ENCODE measurements at places on chromosomes 12 and 14.

GRCh38 chr12:60529261-60529660, 933.4 kb downstream of the SLC16A7 start:
- DNase-seq, result no peak

DNA sequence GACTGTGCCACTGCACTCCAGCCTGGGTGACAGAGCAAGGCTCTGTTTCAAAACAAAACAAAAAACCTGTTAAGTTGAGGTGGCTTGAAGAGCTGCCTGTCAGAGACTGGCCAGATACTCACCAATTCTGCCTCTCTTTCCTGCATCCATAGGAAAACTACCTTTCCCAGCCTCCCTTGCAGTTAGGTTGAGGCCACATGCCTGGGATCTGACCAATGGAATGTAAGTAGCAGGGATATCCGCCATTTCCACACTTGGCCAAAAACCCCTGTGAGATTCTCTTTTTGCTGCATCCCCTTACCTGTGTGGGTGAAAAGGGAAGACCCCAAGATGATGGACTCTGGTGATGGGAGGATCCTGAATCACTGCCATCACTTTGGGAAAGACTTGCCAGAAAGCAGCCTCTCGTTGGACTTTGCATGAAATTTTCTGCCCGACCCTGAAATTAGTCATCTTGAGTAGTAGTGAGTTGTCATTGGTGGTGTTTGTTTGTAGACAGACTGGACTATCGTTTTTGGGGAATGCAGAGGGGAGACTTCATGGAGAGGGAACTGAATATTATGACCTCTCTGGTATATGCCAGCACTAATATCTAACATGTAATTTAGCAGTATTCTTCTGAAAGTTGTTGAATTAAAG, 14.0 kb downstream of the GPR68 start:
- no peak for DNase-seq

DNA sequence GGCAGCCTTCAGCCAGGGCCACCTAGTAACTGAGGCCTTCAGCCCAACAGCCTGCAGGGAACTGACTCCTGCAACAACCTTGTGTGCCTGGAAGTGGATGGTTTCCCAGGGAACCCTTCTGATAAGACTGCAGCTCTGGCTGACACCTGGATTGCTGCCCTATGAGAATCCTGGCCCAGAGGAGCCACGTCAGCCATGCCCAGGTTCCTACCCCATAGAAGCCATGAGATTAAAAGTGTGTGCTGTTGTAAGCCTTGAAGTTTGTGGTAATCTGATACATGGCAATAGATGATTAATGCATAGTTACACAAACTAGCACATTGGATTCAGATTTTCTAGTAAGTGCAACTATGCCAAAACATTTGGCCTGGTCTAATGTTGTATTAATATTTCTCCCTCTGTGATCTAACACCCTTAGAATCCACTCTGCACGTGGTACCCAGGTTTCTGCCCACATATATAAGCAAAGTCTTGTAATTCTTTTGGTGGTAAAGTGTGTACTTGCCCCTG, 64.8 kb upstream of the BEGAIN start:
- DNase-seq, result no peak

DNA sequence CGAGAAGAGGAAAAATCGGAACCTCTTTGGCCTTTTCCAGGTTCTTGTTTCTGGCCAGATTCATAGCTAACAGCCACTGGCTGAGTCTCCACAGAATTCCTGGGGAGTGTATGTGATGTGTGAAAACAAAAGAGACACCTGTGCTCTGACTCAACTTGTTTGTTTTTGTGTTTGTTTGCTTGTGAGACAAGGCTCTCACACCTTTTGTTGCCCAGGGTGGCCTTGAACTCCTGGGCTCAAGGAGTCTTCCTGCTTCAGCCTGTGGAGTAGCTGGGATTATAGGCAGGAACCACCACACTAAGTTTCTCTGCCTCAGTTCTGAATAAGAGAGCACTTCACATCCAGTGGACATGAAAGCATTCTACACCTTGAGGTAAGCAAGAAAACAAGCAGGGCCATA, 22.7 kb downstream of the MFAP5 start:
- DNase-seq, result no peak

- peak; percentile 70 for DNase-seq
These were observed 3.0 kb downstream of the SMCO3 start for GRCh38 chr12:14810953-14811483.

GRCh38 chr12:47838286-47838931, 18.7 kb upstream of the HDAC7 start:
- no peak for DNase-seq

DNA sequence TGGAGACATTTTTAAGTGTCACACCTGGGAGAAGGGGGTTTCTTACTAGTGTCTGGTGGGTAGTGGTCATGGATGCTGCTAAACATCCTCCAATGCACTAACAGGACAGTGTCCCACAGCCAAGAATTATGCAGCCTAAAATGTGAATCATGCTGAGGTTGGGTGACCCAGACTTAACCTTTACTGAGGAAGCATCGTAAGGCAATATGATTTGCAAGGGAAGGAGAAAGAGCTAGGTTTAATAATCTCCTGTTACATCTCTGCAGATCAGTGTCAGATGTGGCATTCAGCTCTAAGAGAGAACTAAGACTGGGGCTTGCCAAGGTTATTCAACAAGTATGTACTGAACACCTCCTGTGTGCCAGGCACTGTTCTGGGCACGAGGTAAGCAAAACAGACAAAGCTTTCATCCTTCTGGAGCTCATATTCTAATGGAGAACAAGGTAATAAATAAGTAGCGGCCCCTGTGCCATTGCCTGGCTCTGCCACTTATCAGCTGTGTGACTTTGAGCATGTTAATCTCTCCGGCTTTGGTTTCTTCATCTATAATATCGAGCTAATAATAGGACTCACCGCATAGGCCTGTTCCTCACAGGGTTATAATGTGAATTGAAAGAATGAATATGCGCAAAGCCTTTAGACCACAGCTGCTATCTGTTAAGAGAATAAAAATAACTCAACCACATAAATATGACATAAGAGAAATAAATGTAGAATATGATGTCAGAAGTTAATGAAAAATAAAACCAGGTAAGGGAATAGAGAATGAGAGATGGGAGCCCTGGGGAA, 13.5 kb upstream of the GOLGA5 start:
- DNase-seq, result no peak

GRCh38 chr14:50186107-50186506, 45.3 kb downstream of the SOS2 start:
- DNase-seq, result no peak

DNA sequence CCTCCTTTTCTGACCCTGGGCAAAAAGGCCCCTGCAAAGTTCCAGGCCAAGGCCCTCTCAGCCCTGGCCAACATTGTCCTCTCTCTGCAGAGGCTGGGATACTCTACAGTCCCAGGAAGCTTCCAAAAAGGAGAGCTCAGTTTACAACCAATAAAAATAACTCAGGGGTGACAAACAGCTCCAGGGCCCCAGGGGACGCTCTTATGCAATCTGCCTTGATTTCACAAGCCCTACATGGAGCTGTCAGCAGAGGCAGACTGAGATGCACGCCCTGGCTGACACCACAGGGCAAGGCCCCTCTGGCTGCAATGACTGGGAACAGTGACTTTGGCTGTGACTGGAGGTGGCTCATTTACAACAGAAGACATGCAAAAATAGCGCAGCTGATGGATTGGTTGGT, 129.0 kb upstream of the MED13L start:
- peak; percentile 94 for DNase-seq

DNA sequence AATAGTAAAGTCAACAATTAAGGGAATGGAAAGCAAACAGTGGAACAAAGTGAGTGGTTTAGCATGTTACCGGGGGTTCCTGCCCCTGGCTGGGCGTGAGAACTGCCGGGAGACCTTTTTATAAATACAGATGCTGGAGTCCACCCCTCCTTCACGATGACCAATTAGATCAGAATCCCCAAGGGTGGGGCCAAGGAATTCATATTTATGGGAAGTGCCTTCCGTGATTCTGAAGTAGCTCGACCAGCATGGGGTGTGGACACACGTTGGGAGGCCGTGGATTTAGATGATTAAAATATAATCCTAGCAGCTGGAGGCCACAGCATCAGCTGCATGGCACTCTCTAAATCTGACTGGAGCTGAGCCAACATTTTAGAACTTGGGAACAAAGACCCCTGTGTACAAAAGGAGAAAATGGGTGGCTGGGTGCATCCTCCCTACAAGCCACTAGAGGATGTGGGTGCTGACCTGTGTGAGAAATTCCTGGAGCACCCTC, 87.9 kb downstream of the SRRM4 start:
- no peak for DNase-seq

GRCh38 chr14:72680853-72681640, 212.9 kb downstream of the DPF3 start:
- DNase-seq, result no peak

- DNase-seq, result peak; percentile 29
These were observed 23.0 kb downstream of the OR10P1 start for GRCh38 chr12:55659486-55660385.

DNA sequence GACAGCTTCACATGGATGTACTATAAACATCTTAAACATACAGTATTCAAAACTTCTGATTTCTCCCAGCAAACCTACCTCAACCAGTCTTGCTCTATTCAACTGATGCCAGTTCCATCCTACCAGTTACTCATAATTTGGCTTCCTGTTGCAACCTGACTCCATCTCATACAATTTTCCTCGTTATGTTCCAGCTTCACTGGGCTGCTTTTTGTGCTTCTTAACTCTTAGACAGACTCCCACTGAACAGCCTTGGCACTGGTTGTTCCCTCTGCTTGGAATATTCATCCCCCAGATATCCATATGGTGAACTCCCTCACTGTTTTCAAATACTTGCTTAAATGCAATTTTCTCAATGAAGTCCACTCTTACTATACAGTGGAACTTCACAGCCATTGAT, 249.2 kb downstream of the AEBP2 start:
- DNase-seq, result no peak

GRCh38 chr12:110436231-110436630, 13.9 kb downstream of the ARPC3 start:
- no peak for DNase-seq

GRCh38 chr14:104556256-104557021, 23.1 kb upstream of the C14orf180 start:
- DNase-seq, result peak; percentile 26

- DNase-seq, result no peak
These were observed 134.7 kb upstream of the RFLNA start for GRCh38 chr12:124160097-124160756.

GRCh38 chr14:93347850-93348249, 868 bp downstream of the COX8C start:
- DNase-seq, result no peak

DNA sequence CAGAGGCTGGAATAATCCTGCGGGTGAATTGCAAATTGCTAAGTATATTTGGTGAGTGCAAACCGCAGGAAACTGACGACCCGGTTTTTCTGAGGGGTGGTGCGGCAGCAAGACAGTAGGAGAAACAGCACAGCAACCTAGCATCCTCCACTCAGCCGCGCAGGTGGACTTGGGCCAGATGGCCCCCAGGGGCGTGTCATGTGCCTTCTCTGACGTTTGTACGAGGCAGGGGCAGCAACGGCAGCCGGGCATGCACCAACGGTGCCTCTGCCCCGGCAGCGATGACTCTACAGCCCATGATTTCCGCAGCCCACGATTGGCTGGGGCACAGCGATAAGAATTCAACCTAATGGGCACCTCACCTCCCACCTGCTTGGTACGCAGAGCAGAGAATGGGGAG, 11.1 kb upstream of the CLEC2A start:
- no peak for DNase-seq

- no peak for DNase-seq
These were observed 435.3 kb upstream of the TMTC1 start for GRCh38 chr12:30219047-30219446.

GRCh38 chr14:41016213-41016612, 590.5 kb upstream of the LRFN5 start:
- peak; percentile 3 for DNase-seq

GRCh38 chr14:59507752-59508103, 23.4 kb downstream of the JKAMP start:
- no peak for DNase-seq

DNA sequence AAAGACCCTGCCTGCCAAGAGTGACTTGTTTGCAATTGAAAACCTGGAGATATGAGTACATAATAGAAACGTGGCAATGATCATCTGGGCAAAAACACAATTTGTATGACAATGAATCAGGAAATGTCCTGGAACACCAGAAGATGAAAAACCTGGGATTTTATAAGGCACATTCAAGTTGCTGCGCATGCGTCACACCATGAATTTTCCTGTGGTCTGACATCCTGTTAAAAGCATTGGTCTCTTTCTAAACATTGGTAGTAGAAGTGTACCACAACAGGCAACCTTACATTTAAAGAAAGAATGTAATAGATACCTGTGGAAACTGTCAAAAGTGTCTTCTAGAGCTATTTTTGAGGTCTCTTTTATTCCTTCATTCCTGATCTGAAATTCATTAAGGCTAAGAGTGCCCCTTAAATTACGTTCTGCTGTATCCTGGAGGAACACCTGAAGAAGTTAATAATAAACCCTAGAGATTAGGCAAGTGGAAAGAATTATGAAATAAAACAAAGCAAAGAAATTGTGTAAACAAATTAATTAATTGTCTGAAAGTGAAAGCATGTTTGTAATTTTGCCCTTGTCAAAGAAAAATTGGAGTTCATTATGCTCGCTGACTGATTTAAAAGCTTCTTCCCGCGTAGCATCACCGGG, 676.5 kb downstream of the DIO2 start:
- DNase-seq, result no peak

DNA sequence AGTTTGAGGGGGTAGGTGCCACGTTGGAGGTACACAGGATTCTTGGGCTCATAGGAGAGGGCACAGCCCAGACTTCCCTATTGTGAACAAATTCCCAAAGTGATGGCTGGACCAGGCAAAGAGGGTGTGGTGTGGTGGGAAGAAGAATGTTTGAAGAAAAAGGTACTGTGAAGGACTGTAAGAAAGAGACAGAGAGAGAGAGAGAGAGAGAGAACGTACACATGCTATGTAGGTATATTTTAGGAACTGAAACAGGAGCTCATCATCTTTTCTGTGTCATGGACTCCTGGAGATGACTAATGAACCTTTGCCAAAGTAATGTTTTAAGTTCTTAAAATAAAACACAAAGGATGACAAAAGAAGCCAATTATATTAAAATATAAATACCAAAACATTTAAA, 24.5 kb downstream of the SLC17A8 start:
- DNase-seq, result no peak

- peak; percentile 59 for DNase-seq
These were observed 939 bp downstream of the NPC2 start for GRCh38 chr14:74491956-74492775.

- no peak for DNase-seq
These were observed 16.3 kb upstream of the YBX3 start for GRCh38 chr12:10739157-10740118.

GRCh38 chr14:71467361-71467811, 464.8 kb upstream of the RGS6 start:
- DNase-seq, result no peak

GRCh38 chr12:101885912-101886561, 8.7 kb downstream of the DRAM1 start:
- DNase-seq, result no peak

DNA sequence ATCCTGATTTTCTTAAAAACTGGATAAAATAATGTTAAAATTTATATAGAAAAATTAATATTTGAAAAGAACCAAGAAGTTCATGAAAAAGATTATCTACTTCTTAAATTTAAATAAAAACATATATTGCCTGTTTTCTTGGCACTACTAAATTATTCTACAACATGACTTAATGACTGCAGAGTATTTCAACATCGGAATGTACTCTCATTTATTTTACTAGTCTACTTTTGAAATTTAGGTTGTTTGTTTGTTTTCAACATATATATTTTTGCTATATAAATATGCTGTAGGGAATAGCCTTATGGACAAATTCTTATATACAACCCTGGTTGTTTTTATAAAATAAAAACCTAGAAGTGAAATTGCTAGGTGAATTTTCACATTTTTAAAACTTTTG, 231.6 kb downstream of the RAD51B start:
- DNase-seq, result no peak
